ENCODE measurements at places on chromosomes 1 and 21.
A peak's percentile ranks its signal among the peaks of the same experiment; 100 is the strongest.

DNA sequence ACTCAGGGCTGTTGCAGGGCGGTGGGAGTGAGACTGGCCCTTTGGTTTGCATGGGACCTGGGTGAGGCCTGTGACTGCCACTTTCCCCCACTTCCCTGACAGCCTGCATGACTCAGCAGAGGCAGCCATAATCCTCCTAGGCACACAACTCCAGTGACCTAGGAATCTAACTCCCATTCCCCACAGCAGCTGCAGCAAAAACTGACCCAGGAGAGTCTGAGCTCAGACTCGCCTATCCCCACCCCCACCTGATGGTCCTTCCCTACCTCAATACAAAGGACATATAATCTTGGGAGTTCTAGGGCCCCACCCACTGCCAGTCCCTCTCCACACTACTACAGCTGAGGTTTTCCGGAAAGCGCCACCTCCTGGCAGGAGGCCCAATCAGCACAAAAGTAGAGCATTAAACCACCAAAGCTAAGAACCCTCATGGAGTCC lies 26.7 kb downstream of the NDC1 start:
- peak; percentile 60 for DNase-seq

- DNase-seq: no peak
Observed at GRCh38 chr1:166944186-166944967, 31.0 kb downstream of the ILDR2 start.

DNA sequence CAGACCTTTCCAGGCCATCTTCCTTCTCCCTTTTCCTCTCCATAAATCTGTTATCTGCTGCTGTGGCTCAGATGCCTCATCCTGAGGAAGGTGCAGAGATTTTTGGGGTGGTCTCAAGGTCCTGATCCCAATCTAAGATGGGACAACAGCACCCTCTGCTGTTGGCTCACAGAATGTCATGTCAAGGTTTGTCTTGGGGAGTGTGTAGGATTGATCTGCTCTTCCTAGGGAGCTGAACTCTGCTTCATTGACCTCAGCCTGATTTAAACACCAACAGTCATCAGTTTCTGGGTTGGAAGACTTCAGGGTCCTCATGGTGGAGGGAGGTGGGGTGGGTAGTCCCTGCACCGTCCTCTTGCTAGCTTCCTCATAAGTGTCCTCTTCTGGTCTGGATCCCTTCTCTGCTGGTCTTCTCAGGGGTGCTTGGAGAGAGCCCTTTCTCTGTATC lies 62.8 kb upstream of the LAX1 start:
- DNase-seq: peak; percentile 77

DNA sequence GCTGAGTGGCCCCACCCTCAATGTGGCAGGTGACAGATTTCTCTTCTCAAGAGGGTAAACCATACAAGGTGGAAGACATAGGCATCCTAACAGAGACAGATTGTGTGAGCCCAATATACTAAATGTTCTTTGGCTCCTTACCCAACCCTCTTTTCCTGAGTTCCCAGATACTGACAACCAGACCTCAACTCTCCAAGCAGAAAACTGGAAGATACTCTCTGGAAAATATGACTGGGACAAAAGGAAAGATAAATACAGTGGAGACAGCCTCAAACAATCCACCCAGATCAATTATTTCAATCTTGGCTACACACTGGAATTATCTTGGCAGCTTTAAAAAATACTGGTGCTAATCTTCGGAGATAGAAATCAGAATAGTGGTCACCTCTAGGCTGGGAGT lies 6.5 kb downstream of the EVI5 start:
- DNase-seq: no peak

- DNase-seq: no peak
Observed at GRCh38 chr1:246300626-246301549, 206.2 kb downstream of the SMYD3 start.

DNA sequence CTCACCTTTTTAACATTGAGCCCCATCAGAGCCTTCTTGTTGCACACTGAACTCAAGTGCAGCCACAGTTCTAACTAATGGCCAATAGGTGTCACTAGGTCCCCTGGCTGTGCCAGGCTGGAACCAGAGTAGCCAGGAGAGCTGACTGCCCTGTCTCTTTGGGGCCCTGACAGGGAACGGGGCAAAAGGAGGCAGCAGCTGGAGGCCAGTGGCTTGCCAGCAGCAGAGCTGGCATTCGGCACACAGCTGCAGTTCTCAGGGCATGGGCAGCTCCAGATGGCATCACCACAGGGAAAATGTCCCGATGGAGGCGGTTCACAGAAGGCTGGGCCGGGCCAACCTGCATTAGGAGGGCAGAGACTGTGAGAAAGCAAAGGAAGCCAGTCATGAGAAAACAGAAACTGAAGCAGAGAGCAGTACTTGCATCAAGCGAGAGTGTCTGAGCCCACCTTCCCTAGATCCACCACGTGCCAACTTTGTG lies 188.6 kb downstream of the FCRL5 start:
- DNase-seq: peak; percentile 59

DNA sequence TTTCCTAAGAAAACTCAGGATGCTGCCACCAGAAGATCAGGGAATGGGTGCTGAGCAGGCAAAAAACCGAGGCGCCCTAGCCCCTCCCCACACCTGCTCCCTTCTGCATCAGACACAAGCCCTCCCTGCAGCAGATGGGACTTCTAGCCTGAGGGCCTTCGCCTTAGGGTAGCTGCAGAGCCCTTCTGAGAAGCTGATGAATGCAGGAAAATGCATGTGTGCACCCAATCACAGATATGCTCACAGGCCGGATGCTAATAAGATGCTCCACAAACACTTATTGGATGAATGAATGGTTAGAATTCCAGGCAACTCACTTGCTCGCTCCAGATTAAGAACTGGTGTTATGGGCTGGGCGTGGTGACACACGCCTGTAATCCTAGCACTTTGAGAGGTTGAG lies 6.8 kb upstream of the C1orf210 start:
- no peak for DNase-seq

DNA sequence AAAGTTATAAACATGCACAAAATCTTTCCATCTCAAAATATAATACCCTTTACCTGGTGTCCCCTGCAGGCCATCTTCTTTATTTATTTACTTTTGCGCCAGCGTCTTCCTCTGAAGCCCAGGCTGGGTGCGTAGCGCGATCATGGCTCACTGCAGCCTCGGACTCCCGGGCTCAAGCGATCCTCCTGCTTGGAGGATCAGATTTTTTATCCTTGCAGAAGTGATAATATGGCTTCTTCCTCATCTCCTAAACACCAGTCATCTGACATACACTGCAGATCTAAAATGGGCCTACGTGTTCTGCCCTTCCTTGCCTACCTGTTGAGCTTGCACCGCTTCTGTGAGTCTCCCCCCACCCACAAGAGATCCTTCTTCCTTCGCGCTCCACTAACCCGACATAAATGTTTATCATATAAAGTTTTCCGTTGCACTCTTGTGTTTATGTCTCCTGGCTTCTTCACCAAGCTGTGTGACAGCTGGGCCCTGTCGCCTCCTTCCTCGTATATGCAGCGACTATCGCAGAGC lies 506 bp upstream of the SRP9 start:
- DNase-seq: no peak

- no peak for DNase-seq
Observed at GRCh38 chr1:156460525-156460924, 40.0 kb downstream of the MEF2D start.

- no peak for DNase-seq
Observed at GRCh38 chr1:66393586-66394287, 140.2 kb upstream of the SGIP1 start.

GRCh38 chr1:176789571-176790090 lies 326.7 kb downstream of the PAPPA2 start:
- no peak for DNase-seq

DNA sequence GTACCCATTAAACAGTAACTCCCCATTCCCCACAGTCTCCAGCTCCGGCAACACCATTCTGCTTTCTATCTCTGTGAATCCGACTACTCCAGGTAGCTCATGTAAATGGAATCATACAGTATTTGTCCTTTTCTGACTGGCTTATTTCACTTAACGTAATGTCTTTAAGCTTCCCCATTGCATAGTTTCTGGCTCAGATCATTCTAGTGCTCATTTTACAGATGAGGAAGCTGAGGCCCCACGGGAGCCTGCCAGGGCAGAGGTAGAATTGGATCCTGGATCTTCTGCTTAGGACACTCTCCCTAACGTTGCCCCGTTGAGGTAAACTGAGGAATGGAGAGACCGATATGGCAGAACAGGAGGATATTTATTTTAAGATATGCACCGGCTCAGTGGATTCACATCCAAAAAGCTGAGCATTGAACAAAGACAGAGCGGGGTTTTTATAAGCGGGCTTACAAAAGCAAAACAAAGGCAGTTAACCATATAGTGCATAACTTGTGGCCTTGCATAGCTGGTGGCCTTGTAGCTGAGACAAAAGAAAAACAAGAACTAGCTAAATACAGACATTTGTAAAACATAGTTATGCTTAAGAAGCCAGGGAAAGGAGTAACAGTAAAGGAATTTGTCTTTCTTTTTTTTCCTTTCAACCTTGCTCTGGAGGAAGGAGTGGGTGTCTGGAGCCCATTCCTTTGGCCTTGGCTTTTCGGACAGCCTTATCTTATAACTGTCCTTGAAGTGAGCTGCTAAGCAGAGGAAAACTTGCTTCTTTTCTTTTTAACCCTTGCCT lies 15.3 kb upstream of the KLHDC8A start:
- no peak for DNase-seq
